ENCODE measurements at places on chromosomes 13 and 19.
A peak's percentile ranks its signal among the peaks of the same experiment; 100 is the strongest.

GRCh38 chr19:32063601-32064000, 281.8 kb upstream of the ZNF507 start:
- H3K4me1 ChIP-seq, result no peaks in the 10 kb centered on the region
- peaks cover 3% of the 10 kb centered on the region for H3K27me3 ChIP-seq
- DNase-seq, result no peak
- no peaks in the 10 kb centered on the region for H3K36me3 ChIP-seq
- H3K27ac ChIP-seq, result no peak overlapping the region
- H3K4me3 ChIP-seq, result no peak overlapping the region

GRCh38 chr13:110624766-110625756, 9.7 kb downstream of the NAXD start:
- peaks cover 70% of the 10 kb centered on the region for H3K36me3 ChIP-seq
- no peak overlapping the region for H3K4me3 ChIP-seq

- no peaks in the 10 kb centered on the region for H3K36me3 ChIP-seq
- H3K4me1 ChIP-seq, result no peaks in the 10 kb centered on the region
- DNase-seq, result no peak
- H3K27ac ChIP-seq, result no peak overlapping the region
- no peaks in the 10 kb centered on the region for H3K27me3 ChIP-seq
- H3K4me3 ChIP-seq, result no peak overlapping the region
Observed at GRCh38 chr13:79662882-79663281, 181.9 kb downstream of the NDFIP2 start.

DNA sequence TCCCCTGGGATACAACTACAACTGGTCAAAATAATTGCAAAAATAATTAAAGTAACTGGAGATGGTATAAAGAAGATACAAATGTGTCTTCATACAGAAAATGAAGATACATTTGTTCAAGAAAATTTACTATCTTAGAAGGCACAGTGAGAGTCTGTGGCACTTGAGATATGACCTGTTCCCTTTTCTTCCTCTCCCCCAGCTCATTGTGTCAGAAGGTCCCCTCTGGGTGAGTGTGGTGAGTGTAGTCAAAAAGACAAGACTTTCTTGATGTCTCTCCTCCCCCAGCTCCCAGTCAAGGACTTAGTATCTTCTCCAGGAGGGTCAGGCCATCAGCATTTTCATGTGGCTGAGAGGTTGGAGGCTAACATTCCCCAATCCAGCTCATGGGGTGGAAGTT, 51.7 kb downstream of the EDNRB start:
- H3K36me3 ChIP-seq, result no peaks in the 10 kb centered on the region
- no peaks in the 10 kb centered on the region for H3K27me3 ChIP-seq
- no peak for DNase-seq
- no peaks in the 10 kb centered on the region for H3K4me1 ChIP-seq

DNA sequence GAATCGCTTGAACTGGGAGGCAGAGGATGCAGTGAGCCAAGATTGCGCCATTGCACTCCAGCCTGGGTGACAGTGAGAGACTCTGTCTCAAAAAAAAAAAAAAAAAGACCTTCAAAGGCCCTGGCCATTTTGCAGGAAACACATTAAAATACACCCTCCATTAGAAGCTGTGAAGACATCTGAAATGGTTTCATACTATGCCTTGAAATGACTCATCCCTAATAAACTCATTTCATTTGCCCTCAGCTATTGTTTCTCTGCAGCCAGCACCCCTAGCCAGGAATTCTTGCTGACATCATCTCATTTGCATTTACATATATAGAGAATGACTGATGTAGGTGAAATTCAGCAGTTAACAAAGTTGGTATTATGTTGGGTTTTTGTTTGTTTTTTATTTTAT, 8.7 kb downstream of the EML2 start:
- peaks cover 14% of the 10 kb centered on the region for H3K4me1 ChIP-seq
- H3K4me3 ChIP-seq, result no peak overlapping the region
- no peaks in the 10 kb centered on the region for H3K27me3 ChIP-seq
- H3K27ac ChIP-seq, result no peak overlapping the region
- peaks cover 41% of the 10 kb centered on the region for H3K36me3 ChIP-seq
- no peak for DNase-seq

GRCh38 chr19:51091895-51092873, 9.5 kb upstream of the KLK14 start:
- no peak for DNase-seq
- no peaks in the 10 kb centered on the region for H3K27me3 ChIP-seq
- H3K4me1 ChIP-seq, result no peaks in the 10 kb centered on the region
- no peaks in the 10 kb centered on the region for H3K36me3 ChIP-seq
- H3K4me3 ChIP-seq, result no peak overlapping the region

DNA sequence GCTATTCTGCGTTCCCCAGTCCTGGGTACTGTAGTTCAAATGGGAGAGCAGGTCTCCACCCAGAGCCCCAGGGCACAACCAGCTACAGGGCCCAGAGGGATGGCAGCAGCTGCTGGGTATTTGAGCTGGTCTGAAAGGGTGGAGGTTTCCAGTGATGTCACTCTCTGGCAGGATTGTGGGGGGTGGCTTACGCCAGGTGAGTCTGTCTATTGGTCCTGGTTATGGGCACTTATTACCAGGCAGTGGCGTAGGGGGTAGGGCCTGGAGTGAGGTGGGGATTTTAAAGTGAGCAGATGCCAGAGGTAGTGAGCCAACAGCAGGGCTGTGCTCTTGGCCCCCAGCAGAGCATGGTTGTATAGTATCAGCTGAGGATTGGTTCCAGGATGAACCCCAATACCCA, 6.2 kb downstream of the RPS19 start:
- H3K4me3 ChIP-seq, result no peak overlapping the region
- no peaks in the 10 kb centered on the region for H3K27me3 ChIP-seq
- H3K36me3 ChIP-seq, result peaks cover 86% of the 10 kb centered on the region
- peaks cover 11% of the 10 kb centered on the region for H3K4me1 ChIP-seq
- no peak overlapping the region for H3K27ac ChIP-seq

- H3K36me3 ChIP-seq, result peaks cover 45% of the 10 kb centered on the region
- H3K4me3 ChIP-seq, result no peak overlapping the region
- no peak overlapping the region for H3K27ac ChIP-seq
- H3K27me3 ChIP-seq, result no peaks in the 10 kb centered on the region
- H3K4me1 ChIP-seq, result no peaks in the 10 kb centered on the region
- no peak for DNase-seq
Observed at GRCh38 chr19:53156850-53157249, 2.0 kb downstream of the ZNF347 start.

- DNase-seq, result no peak
- H3K4me1 ChIP-seq, result no peaks in the 10 kb centered on the region
- no peaks in the 10 kb centered on the region for H3K27me3 ChIP-seq
- H3K27ac ChIP-seq, result no peak overlapping the region
- no peak overlapping the region for H3K4me3 ChIP-seq
- no peaks in the 10 kb centered on the region for H3K36me3 ChIP-seq
Observed at GRCh38 chr19:19860756-19861390, 4.8 kb upstream of the ZNF253 start.

- H3K4me3 ChIP-seq, result no peak overlapping the region
- H3K4me1 ChIP-seq, result peaks cover 21% of the 10 kb centered on the region
- no peak overlapping the region for H3K27ac ChIP-seq
- DNase-seq, result no peak
Observed at GRCh38 chr13:41455725-41456419, 1.5 kb upstream of the RGCC start.

GRCh38 chr13:67408798-67409197, 178.7 kb upstream of the PCDH9 start:
- no peaks in the 10 kb centered on the region for H3K36me3 ChIP-seq
- no peak overlapping the region for H3K27ac ChIP-seq
- no peak for DNase-seq
- no peaks in the 10 kb centered on the region for H3K4me1 ChIP-seq
- H3K4me3 ChIP-seq, result no peak overlapping the region

DNA sequence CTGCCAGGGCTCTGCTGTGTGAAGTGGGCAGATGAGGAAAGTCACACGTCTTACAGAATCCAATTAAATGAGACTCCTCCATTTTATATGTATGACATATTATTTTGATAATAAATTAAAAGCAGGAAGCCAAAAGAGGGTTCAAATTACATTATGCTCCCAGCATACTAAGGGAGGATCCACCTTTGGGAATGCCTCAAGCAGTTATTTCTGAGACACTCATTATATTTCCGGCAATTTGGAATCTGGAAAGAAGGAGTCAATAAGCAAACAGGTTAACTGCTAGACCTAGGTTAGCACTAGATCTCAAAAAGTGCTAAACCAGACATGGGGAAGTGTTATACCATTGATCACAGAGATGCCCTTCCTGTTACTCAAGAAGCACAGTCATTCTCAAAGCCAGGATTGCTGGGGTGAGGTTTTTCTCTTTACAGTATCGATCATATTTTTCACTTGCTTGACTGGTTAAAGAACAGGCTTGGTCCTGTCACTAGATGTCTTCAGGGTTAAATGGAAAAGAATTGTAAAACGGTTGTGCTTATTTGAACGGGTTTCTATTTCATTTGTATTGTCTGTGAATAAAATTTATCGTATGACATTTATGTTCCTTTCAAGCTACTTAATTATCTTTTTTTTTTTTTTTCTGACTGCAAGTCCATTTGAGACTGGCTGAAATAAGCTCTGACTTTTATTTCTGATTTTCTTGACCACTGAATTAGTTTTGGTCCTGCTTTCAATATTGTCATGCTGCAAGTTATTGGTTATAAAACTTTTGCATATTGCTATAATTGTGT, 523.2 kb downstream of the KLF12 start:
- H3K27me3 ChIP-seq, result no peaks in the 10 kb centered on the region
- no peaks in the 10 kb centered on the region for H3K36me3 ChIP-seq
- no peaks in the 10 kb centered on the region for H3K4me1 ChIP-seq

DNA sequence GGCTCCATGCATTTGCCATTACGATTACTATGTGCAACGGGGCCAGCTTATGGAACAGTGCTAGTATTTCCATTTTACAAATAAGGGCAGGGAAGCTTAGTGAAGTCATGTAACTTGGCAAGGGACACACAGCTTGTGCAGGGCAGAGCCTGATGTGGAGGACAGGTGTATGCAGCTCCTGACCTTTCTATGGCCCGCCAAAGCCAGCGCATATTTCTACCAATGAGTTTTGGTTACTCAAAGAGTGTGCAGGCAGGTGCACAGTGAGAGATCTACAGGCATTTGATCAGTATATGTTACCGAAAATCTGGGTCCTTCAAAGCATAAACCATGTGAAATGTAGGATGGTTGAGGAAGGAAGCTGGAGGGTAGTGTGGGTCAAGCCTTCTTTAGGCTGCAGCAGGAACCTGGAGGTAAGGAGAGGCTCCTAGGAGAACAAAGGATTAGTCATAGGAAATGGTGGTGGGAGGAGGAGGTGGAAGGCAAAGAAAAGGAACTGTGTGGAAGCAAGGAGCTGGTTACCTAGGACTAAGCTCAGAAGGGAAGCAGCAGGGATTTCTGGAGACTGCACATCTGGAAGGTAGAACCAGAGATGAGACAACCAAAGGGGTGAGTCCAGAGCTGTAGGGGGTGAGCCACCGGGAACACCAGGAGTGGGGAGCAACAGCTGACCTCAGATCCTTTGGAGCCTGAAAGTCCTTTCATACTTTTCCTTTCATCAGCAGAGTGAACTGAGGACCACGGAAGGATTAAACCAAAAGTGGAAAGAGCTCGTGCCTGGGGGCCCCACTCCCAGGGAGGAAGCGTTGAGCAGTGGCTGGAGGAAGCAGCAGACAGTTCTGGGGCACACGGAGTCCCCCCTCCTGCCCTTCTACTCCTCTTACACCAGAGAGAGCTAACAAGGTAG, 4.2 kb upstream of the PDX1 start:
- DNase-seq, result no peak
- no peak overlapping the region for H3K27ac ChIP-seq
- H3K4me3 ChIP-seq, result no peak overlapping the region
- H3K36me3 ChIP-seq, result no peaks in the 10 kb centered on the region

GRCh38 chr13:64928696-64929499, 2301.2 kb downstream of the PCDH9 start:
- H3K27ac ChIP-seq, result no peak overlapping the region
- H3K4me1 ChIP-seq, result no peaks in the 10 kb centered on the region
- no peaks in the 10 kb centered on the region for H3K27me3 ChIP-seq

DNA sequence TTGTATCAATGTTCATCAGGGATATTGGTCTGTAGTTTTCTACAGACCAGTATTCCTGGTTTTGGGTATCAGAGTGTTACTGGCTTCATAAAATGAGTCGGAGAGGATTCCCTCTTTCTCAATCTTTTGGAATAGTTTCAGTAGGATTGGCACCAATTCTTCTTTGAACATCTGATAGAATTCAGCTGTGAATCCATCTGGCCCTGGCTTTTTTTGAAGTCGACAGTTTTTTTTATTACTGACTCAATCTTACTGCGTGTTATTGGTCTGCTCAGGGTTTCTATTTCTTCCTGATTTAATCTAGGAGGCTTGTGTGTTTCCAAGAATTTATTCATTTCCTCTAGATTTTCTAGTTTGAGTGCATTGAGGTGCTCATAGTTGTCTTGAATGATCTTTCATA, 11.4 kb downstream of the TEX26 start:
- no peaks in the 10 kb centered on the region for H3K4me1 ChIP-seq
- no peak overlapping the region for H3K27ac ChIP-seq
- DNase-seq, result no peak
- H3K36me3 ChIP-seq, result no peaks in the 10 kb centered on the region

GRCh38 chr13:100694722-100695508, 20.3 kb upstream of the TMTC4 start:
- H3K27me3 ChIP-seq, result no peaks in the 10 kb centered on the region
- H3K4me1 ChIP-seq, result no peaks in the 10 kb centered on the region
- H3K4me3 ChIP-seq, result no peak overlapping the region
- no peaks in the 10 kb centered on the region for H3K36me3 ChIP-seq
- DNase-seq, result no peak
- H3K27ac ChIP-seq, result no peak overlapping the region

GRCh38 chr19:45972081-45972946, 1.4 kb downstream of the NOVA2 start:
- H3K27ac ChIP-seq, result no peak overlapping the region
- H3K36me3 ChIP-seq, result no peaks in the 10 kb centered on the region
- H3K4me1 ChIP-seq, result peaks cover 9% of the 10 kb centered on the region
- H3K4me3 ChIP-seq, result peak overlapping the region; percentile 37
- peak; percentile 24 for DNase-seq

GRCh38 chr19:10290357-10290875, 664 bp downstream of the ICAM5 start:
- peaks cover 96% of the 10 kb centered on the region for H3K27me3 ChIP-seq
- peaks cover 64% of the 10 kb centered on the region for H3K4me1 ChIP-seq
- peaks cover 3% of the 10 kb centered on the region for H3K36me3 ChIP-seq
- DNase-seq, result no peak

DNA sequence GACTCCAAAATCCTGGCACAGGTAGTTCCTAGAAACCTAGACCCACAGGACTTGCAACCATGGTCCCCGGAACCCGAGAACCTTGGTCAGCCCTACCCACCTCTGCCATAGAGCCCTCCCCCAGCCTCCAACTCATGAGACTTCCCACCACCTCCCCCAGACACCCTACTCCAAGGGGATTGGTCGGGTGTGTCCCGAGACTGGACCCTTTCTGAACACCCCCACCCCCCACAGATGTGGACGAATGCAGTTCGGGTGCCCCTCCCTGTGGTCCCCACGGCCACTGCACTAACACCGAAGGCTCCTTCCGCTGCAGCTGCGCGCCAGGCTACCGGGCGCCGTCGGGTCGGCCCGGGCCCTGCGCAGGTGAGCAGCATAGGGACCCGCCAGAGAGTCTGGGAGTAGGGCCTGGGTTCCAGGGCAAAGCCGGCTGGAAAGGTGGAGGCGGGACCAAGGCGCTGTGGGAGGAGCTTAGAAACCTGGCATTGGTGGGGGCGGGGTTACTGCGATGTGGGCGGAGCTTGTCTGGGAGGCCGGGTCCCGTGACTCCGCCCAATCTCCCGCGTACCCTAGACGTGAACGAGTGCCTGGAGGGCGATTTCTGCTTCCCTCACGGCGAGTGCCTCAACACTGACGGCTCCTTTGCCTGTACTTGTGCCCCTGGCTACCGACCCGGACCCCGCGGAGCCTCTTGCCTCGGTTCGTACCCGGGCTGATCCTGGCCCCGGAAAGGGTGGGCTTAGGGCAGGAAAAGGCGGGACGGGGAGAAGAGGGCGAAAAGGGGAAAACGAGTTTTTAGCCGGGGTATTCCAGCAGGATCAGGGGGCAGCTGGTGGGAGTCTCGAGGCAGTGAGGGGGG, 11.9 kb downstream of the LTBP4 start:
- H3K4me3 ChIP-seq, result peak overlapping the region; percentile 63
- H3K27ac ChIP-seq, result peak overlapping the region; percentile 68
- H3K4me1 ChIP-seq, result peaks cover 12% of the 10 kb centered on the region
